ENCODE measurements at places on chromosomes 12 and 14. TPM values are rescaled to one million over a fixed set of nuclear protein-coding genes. Genes with fewer than 3 reads are reported as not detected.

RPL10L gene
- not detected for total RNA-seq

KRT6C gene
- not detected for total RNA-seq

KLRK1 gene
- not detected for total RNA-seq

PLBD2 gene
- total RNA-seq = 16.0 TPM

A2ML1 gene
- total RNA-seq = not detected

SERPINA3 gene
- not detected for total RNA-seq

TMTC2 gene
- total RNA-seq = 1.9 TPM

KRT82 gene
- not detected for total RNA-seq

FAIM2 gene
- total RNA-seq = 0.54 TPM

NPFF gene
- 0.57 TPM for total RNA-seq

KCNC2 gene
- not detected for total RNA-seq

DNA sequence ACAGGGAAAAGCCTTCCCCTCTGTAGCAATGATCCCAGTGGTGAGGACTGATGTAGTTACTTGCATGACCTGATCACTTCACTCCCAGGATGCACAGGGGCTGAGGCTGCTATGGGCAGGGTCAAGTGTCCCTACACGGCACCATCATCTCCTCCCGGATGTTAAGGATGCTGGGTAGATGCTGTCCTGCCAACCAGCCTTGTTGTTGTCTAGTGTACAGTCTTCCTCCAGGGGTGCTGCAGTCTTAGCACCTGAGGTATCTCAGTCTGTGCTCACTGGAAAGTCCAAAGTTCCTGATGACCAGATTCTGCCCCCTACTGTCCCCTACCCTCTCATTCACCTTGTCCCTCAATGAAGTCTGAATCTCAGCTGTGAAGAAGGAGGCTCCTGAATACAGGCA, 20.1 kb downstream of the CPM start:
- no peak overlapping the region for H3K4me3 ChIP-seq
- DNase-seq = no peak
- H3K4me1 ChIP-seq = peaks cover 15% of the 10 kb centered on the region
- no peaks in the 10 kb centered on the region for H3K27me3 ChIP-seq
- H3K36me3 ChIP-seq = peaks cover 11% of the 10 kb centered on the region

DNA sequence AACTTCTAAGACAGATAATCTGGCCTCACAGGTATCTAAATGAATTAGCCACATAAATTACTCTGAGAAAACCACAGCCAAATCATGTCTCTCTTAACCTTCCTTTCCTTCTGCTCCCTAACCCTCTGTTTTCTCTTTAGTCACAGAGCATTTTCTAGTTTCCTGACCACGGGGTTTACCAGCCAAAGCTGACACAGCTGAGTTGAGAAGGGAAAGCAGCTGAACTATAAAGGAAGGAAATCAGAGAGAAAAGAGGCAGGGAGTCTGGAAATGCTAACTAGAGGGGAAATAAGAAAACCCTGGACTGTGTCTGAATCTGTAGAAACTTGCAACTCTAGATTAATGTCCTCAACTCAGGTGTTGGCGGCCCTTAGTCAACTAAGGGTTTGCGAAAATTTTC, 24.4 kb downstream of the ANKS1B start:
- no peak for DNase-seq
- H3K36me3 ChIP-seq = no peaks in the 10 kb centered on the region
- H3K4me1 ChIP-seq = no peaks in the 10 kb centered on the region
- no peak overlapping the region for H3K4me3 ChIP-seq
- H3K27me3 ChIP-seq = no peaks in the 10 kb centered on the region

DNA sequence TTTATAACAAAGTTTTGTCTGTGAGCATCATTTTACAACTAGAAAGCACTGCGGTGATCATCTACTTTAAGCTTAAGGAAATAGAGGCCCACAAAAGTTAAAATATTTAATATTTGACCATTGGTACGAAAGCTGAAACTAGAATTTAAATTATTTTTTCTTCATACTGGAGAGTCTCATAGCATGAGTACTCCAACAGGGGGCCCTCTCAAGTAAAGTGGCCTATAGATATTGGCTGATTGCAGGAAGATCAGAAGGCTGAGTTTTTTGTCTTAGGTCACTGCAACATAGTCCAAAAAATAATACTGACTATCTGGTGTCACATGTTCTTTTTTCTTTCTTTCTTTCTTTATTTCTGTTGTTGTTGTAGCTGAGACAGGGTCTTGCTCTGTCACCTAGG, 75.3 kb upstream of the ZDHHC17 start:
- no peak overlapping the region for H3K4me3 ChIP-seq
- peaks cover 2% of the 10 kb centered on the region for H3K27me3 ChIP-seq
- DNase-seq = no peak
- no peaks in the 10 kb centered on the region for H3K36me3 ChIP-seq

GRCh38 chr12:67302162-67302561, 33.0 kb downstream of the CAND1 start:
- DNase-seq = no peak
- H3K4me1 ChIP-seq = peaks cover 5% of the 10 kb centered on the region
- no peaks in the 10 kb centered on the region for H3K27me3 ChIP-seq
- H3K27ac ChIP-seq = no peak overlapping the region
- no peak overlapping the region for H3K4me3 ChIP-seq

- no peak for DNase-seq
Measured at GRCh38 chr12:43347026-43347425, 205.0 kb downstream of the ADAMTS20 start.

- H3K36me3 ChIP-seq = peaks cover 2% of the 10 kb centered on the region
- H3K27me3 ChIP-seq = peaks cover 39% of the 10 kb centered on the region
- H3K4me3 ChIP-seq = peak overlapping the region; percentile 80
- DNase-seq = no peak
- H3K27ac ChIP-seq = no peak overlapping the region
Measured at GRCh38 chr14:56120091-56120691, 2.0 kb downstream of the PELI2 start.

DNA sequence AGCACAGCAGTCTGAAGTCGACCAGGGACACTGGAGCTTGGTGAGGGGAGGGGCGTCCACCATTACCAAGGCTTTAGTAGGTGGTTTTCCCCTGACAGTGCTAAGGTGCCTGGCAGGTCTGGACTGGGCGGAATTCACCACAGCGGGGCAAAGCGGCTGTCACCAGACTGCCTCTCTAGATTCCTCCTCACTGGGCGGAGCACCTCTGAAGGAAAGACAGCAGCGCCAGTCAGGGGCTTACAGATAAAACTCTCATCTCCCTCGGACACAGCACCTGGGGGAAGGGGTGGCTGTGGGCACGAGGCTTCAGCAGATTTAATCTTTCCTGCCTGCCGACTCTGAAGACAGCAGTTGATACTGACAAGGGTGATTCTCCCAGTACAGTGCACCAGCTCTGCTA, 39.1 kb downstream of the DDHD1 start:
- H3K4me1 ChIP-seq = peaks cover 55% of the 10 kb centered on the region
- H3K4me3 ChIP-seq = no peak overlapping the region
- H3K27ac ChIP-seq = no peak overlapping the region

- no peaks in the 10 kb centered on the region for H3K36me3 ChIP-seq
- no peak overlapping the region for H3K27ac ChIP-seq
- no peak for DNase-seq
- no peak overlapping the region for H3K4me3 ChIP-seq
Measured at GRCh38 chr12:79194595-79194994, 330.0 kb downstream of the SYT1 start.

GRCh38 chr12:89991807-89992590, 283.4 kb upstream of the ATP2B1 start:
- H3K4me3 ChIP-seq = no peak overlapping the region
- H3K27me3 ChIP-seq = peaks cover 5% of the 10 kb centered on the region

GRCh38 chr12:20188930-20189653, 179.2 kb upstream of the PDE3A start:
- H3K27me3 ChIP-seq = no peaks in the 10 kb centered on the region
- H3K36me3 ChIP-seq = no peaks in the 10 kb centered on the region
- H3K4me3 ChIP-seq = no peak overlapping the region
- H3K27ac ChIP-seq = no peak overlapping the region

DNA sequence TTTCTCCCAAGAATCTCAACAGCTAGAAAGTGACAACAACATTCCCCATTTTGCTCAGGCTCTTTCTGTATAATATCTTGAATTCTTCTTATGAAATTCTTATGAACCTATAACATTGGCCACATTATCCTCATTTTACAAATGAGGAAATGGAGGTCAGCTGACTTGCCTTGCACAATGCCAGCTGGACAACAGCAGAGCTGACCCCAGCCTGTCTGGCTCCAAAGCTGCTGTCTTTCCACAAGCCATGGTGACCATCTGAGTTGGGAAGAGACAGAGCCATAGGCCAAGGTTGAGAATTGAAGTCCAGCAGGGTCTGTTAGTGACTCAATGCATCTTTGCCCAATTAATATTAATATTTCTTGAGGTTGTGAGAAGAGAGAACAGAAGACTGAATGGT, 87.3 kb downstream of the KSR2 start:
- peaks cover 2% of the 10 kb centered on the region for H3K27me3 ChIP-seq
- no peak for DNase-seq
- no peaks in the 10 kb centered on the region for H3K36me3 ChIP-seq
- no peak overlapping the region for H3K4me3 ChIP-seq

DNA sequence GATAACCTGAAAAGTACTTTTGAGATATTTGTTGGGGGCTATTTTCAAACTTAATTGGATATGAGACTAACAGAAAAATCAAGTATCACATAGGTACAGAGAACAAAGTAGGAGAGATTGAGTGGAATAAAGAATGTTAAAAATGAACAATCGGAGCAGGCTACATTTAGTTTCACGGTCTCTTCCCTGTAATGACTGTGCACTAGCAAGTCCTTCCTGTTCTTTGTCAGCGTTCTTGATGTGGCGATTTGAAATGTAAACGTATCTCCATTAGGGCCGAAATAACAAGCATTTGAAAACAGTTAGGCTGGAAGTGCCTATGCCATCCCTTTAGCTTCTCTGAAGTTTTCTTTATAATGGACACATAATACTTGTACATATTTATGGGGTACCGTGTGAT, 31.0 kb downstream of the SLC25A29 start:
- H3K36me3 ChIP-seq = peaks cover 23% of the 10 kb centered on the region
- H3K4me3 ChIP-seq = no peak overlapping the region
- no peak overlapping the region for H3K27ac ChIP-seq
- no peaks in the 10 kb centered on the region for H3K27me3 ChIP-seq

DNA sequence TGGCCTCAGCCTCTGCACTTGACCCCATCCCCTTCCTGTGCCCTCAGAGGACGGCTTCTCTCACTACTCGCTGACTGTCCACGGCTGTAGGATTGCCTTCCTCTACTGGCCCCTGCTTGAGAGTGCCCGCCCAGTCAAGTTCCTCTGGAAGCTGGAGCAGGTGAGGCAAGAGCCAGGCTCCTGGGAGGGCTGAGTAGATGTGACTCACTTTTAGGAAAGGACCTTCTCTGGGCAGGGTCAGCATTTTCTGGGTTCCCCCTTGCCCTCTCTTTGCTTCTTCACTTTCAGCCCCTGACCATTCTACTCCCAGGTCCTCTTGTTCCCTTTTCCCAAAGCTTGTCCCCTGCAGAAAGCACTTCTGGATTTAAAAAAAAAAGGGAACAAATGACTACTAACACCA, 7.7 kb downstream of the CLSTN3 start:
- no peak for DNase-seq
- no peak overlapping the region for H3K27ac ChIP-seq
- peaks cover 15% of the 10 kb centered on the region for H3K4me1 ChIP-seq
- H3K4me3 ChIP-seq = no peak overlapping the region

DNA sequence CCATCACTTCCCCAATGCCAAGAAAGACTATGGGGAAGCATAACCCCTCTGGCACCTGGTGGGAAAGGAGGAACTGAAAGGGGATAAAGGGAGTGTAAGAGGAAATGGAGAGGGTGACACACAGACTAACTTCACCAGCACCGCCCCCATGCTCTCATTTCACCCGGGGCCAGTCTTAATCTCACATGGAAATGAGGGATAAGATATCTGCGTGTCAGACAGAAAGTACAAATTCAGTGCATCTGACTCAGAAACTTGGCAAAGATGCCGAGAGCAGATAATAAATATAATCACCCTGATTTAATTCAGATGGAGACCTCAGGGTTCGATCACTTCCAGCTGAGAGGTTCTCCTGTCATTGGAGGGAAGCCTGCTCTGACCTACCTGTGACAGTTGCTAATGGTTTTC, 191.6 kb downstream of the DUSP6 start:
- H3K27ac ChIP-seq = no peak overlapping the region
- peaks cover 24% of the 10 kb centered on the region for H3K4me1 ChIP-seq
- peak; percentile 70 for DNase-seq
- H3K27me3 ChIP-seq = no peaks in the 10 kb centered on the region

DNA sequence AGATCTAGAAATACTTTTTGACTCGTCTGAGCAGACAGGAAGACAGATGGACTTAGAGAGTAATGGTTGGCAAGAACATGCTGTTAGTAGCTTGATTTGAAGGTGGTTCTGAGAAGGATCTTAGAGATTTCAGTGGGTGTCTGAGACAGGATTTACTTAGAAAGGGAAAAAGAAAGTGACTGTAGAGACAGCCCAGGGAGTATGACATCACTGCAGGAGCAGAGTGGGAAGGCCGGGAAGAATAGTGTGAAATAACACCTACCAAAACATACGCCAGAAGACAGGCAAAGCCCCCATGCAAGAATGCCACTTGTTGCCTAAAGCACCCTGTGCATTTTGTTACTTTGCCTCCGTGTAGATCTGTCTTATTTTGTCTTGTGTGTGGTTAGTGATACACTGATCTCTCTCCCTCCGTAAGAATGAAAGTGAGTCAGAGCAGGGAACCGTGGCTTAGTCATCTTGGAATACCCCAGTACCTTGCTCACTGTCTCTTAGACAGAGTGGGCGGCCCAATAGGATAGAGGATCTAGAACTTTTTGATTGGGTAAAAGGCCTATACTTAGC, 161.3 kb upstream of the IFNG-AS1 start:
- DNase-seq = peak; percentile 63
- H3K4me3 ChIP-seq = peak overlapping the region; percentile 17
- peaks cover 11% of the 10 kb centered on the region for H3K4me1 ChIP-seq
- H3K27me3 ChIP-seq = no peaks in the 10 kb centered on the region
